ENCODE measurements at places on chromosomes 11 and 22.
A peak's percentile ranks its signal among the peaks of the same experiment; 100 is the strongest.

- DNase-seq, result no peak
Observed at GRCh38 chr22:16609548-16610261, 17.1 kb upstream of the CCT8L2 start.

DNA sequence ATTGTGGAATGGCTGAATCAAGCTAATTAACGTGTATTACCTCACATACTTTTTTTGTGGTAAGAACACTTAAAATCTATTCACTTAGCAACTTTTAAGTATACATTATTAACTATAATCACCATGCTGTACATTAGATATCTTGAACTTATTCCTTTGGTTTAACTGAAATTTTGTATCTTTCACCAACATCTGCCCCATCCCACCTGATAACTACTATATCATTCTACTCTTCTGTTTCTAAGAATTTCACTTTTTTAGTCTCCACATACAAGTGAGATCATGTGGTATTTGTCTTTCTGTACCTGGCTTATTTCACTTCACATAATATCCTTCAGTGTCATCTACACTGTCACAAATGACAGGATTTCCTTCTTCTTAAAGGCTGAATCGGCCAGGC, 17.1 kb upstream of the VWA5A start:
- no peak for DNase-seq

DNA sequence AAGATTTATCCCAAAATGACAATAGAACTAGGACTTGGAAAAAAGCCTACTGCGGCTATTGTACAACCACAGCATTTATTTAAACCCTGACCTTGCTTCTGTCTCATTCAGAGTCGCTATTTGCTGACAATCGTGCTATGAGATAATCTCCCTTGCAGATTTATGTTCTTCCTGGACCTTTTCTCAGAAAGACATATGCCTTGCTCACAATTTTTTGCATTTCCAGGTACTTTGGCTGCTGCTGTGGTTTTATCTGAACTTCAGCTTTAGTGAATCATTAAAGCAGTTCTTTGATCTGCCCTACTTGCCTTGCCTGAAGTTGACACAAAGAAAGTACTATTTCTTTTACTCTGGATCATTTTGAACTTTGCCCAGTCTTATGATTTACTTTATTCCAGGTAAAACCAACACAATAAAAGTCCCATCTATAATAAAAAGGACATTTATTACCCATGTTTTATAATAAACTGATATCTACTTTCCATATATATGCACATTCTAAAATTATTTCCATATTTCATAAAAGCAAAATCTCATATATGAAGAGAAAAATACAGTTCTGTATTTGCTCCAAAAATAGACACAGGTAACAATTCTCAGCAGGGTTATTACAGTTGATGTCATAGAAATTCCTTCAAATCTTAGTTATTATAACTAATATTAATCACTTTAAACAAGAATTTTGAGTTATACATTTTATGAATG, 63.4 kb upstream of the CARD18 start:
- no peak for DNase-seq

DNA sequence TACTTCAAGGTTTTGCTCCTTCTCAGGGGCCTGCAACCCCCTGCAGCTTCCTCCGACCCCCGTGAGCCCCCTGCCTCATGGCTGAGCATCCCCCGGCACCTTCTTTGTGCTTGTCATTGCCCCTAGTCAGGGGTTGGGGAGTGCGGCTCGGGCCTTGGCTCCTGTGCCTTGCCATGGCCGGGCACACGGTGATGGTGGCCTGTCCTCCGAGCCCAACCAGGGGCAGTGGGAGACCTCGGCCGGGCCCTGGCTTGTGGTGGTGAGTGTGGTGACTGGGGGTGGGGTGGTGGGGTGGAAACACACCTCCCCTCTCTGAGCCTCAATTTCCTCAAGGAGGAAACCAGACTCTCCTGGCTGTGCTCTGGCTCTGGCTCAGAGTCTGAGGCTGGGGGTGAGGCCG, 1.5 kb upstream of the MRGPRG start:
- no peak for DNase-seq

- DNase-seq, result no peak
Observed at GRCh38 chr11:134581121-134581626, 169.1 kb upstream of the B3GAT1 start.

DNA sequence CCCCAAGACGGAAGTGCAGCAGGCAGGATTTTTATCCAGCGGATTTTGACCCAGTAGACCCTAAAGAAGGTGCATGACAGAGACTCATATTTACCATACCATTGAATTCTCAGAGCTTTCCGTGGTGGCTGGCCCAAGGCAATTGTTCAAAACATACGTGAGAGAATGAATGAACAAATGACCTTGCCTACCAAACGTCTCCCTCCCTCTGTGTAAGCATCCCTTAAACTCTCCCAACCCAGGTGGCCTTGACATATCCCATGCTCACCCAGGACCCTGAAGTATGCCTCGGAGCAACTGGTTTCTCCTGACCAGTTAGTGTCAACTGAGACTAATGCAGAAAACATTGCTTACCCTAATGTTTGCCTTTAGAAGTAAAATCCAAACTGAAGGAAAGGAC, 154.9 kb downstream of the TEAD1 start:
- no peak for DNase-seq

DNA sequence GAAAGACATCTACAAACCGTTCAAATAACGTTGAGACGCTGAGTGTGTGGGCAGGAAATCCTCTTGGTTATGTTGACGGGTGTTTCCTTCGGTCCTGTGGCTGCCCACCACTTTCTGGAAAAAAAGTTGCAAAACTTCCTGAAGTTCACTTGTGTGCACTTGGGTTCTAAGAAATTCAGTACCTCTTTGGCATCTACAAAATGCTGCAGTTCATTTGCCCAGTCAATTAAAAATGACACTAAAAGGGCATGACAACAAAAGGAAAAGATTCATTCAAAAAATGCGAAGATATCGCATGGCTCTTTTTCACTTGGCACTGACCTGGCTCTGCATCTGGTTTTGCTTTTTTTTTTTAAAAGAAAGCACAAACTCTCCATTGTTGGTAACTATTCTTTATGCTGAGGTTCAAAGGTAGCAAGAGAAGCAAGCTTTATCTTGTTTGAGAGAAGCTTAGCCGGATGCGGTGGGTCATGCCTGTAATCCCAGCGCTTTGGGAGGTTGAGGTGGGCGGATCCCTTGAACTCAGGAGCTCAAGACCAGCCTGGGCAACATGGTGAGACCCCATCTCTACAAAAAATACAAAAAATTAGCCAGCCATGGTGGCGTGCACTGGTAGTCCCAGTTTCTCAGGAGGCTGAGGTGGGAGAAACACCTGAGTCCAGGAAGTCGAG, 10.6 kb upstream of the XBP1 start:
- DNase-seq, result no peak

DNA sequence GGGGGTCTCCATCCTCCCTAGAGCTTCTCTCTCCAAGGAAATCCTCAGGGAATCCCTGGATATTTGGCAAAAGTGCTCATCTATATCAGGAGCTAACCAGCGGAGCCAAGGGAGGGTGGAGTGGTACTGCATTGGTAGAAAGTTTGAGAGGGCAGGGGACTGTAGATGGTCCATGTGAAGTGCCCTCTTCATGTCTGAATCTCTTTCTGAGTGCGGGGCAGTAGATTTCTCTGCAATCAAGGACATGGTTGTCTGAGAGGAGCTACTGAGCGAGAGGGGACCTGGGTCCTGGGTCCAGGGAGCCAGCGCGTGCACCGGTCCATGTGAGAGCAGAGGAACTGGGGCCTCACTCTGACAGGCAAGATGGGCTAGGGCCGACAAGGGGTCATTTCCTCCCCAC, 701 bp downstream of the DIXDC1 start:
- DNase-seq, result no peak

DNA sequence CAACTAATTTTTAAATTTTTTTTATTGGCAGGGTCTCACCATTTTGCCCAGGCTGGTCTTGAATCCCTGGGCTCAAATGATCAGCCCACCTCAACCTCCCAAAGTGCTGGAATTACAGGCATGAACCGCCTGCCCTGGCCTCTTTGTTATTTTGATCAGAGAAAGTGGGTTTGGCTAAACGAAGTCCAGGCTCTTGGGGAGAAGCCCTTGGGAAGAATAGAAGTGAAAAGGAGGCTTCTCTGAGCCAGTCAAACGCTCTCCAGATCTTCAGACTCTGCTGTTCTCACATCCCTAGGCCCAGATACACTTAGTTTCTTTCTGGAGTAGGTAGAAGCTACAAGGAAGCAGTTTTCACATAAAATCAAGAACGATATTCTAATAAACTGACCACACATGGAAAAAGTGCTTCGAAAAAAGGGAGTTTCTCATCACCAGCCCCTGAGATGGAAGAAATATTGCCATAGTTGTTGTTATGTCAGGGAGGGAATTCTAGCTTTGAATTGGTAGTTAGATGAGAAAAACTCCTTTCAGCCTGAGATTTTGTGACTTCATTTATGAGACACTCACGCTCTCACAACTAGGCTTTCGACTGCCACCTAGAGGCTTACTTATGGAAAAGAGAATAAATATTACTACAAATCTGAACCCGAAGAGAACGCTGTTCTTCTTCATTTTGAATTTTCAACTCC, 41.7 kb upstream of the AQP11 start:
- peak; percentile 59 for DNase-seq

GRCh38 chr11:94091091-94091490, 37.5 kb upstream of the PANX1 start:
- DNase-seq, result no peak

GRCh38 chr22:35226958-35227647, 30.2 kb upstream of the HMGXB4 start:
- no peak for DNase-seq

DNA sequence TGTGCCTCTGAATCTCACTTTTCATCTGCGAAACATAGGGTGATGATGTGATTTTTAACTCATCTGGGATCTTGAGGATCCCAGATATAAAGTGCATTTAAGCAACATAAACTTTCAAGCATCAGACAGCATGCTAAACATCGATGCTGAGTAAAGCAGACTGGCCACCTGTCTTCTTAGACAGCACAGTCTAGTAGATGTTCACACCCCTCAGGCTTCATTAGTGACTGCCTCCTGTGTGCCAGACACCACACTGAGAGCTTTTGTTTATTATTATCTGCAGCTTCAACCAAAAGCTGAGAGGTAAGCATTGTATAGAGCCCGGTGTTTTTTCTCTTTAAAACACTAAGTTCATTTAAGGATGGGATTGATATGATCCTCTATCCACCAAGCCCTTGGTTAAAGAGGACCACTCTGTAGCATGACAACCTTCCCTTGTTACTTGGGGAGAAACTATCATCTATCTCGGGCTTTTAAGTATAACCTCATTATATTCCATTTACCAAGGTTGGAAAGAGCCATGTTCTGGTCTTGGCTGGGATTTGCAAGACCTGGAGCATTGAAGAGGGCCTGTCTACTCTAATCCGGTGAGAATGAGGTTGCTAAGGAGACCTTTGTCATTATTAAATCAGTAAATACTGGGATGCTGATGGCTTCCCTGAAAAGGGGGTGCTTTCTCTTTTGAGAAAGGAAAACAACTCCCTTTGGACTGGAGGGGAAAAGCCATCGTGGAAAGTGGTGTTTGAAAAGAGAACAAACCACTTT, 114.2 kb upstream of the SEZ6L start:
- no peak for DNase-seq

Data from astrocyte of the cerebellum (primary cell).